ENCODE measurements at places on chromosomes 5 and 9.
A peak's percentile ranks its signal among the peaks of the same experiment; 100 is the strongest.

DNA sequence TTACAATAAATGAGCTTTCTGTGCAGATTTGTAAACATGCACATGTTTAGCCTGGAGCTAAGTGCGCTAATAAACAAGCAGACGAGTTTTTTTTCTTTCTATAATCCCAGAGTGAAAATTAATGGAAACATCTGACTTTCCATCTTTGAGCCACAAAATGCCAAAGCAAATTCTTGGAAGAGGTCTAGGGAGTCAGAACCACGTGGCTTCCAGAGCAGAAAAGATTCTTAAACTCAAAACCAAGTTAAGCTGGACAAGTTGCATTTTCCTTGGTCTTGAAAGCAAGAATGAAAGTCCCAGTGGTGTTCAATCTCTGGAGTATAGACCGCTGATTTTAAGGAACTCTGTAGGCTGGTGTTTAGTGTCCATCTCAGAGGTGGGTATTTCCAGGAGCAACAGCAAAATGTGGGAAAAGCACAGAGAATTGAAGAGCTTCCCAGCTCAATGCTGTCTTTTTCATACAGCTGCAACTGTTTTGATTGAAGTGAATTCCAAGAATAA, 71.4 kb downstream of the MYO10 start:
- DNase-seq: peak; percentile 37

GRCh38 chr5:78773655-78774054, 125.1 kb upstream of the LHFPL2 start:
- DNase-seq: no peak

DNA sequence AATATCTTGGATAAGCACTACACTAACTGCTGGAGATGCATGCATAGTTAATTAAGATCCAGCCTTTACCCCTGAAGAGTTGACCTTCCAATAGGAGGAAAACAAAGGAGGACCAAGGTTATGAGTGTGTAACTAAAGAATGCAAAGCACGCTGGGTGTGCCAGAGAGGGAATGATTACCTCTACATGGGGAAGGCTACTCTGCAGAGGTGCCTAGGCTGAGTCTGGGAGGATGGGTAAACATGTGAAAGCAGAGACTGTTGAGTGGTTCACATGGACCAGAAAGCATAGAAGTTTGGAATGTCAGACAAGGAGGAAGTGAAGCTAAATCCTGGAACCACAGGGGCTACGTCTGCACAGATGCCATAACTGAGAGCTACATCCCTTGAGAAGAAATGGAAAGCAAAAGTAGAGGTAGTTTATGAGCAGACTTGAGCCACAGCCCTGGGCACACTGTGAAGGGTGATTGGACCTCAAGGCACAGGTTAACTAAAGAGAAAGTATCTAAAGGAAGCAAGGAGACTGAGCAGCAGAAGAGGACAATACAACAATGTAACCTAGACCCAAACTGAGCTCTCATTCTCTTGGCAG, 176.2 kb downstream of the DENND1A start:
- DNase-seq: no peak

GRCh38 chr9:74458832-74459231, 38.3 kb upstream of the RORB start:
- DNase-seq: no peak

DNA sequence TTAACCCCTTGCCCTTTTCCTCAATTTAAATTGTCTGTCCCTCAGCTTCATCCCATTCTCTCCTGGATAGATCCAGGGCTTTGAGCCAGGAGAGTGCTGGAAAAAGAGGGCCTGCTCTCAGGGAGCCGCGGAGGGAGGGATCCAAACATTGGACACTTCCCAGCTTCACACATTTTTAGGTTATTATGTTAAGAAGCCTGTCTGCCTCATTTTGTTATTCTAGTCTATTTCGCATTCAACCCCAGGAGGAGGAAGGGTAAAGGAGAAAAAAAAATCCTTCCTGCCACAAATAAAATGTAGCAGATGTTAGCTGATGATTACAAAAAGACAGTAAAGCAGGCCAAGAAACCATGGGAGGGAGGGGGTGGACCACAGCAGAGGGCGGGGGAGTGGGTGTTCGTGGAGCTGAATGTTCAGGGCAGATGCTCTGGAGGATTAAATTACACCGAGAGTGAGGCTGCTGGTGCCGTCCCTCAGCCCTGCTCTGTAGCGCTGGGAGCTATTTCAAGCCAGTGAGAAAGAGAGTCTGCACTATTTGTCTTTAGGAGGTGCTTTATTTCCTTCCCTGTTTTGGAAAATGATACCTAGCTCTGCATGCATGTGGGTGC, 60.6 kb upstream of the ZFR start:
- DNase-seq: peak; percentile 93

GRCh38 chr5:155624597-155625241, 611.2 kb downstream of the KIF4B start:
- DNase-seq: no peak

- no peak for DNase-seq
Measured at GRCh38 chr5:131375351-131375750, 111.5 kb downstream of the CDC42SE2 start.

All from astrocyte (in vitro differentiated cells and primary cell).